NCI-H446 treated with DMSO at 0.1 percent for 48 hours (cell line): ENCODE measurements at places on chromosomes 12 and 14.
A peak's percentile ranks its signal among the peaks of the same experiment; 100 is the strongest.

GRCh38 chr12:122457627-122458026 is 35.2 kb upstream of the CLIP1 start:
- no peak for DNase-seq

- peak; percentile 54 for DNase-seq
Observed at GRCh38 chr12:119208626-119209061, 29.9 kb downstream of the HSPB8 start.

- no peak for DNase-seq
Observed at GRCh38 chr14:92665661-92666110, 82.7 kb downstream of the LGMN start.

- DNase-seq: peak; percentile 96
Observed at GRCh38 chr14:29222671-29223268, 456.2 kb downstream of the FOXG1 start.

DNA sequence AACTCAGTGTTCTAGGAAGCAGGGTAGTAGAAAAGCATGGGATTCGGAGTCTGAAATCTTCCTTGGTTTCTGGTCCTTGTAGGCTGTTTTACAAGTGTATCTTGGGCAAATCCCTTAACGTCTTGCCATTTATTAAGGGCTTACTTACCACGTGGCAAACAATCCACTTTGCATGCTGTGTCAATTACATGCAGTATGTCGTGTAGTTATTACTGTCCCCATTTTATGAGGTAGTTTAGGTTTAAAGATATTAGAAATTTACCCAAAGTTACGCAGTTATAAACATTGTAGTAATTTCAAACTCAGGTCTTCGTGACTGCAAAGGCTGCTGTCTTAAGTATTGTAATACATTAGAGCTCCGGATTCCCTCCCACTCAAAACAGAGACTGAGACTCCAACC is 1.5 kb upstream of the NOVA1 start:
- DNase-seq: no peak

- no peak for DNase-seq
Observed at GRCh38 chr12:112236786-112237185, 111.4 kb downstream of the TRAFD1 start.

GRCh38 chr12:86931714-86932113 is 675.5 kb upstream of the MGAT4C start:
- DNase-seq: no peak
